ENCODE measurements at places on chromosomes 3 and 15.

- no peak for DNase-seq
These were observed 191.8 kb upstream of the CGNL1 start for GRCh38 chr15:57184502-57184901.

DNA sequence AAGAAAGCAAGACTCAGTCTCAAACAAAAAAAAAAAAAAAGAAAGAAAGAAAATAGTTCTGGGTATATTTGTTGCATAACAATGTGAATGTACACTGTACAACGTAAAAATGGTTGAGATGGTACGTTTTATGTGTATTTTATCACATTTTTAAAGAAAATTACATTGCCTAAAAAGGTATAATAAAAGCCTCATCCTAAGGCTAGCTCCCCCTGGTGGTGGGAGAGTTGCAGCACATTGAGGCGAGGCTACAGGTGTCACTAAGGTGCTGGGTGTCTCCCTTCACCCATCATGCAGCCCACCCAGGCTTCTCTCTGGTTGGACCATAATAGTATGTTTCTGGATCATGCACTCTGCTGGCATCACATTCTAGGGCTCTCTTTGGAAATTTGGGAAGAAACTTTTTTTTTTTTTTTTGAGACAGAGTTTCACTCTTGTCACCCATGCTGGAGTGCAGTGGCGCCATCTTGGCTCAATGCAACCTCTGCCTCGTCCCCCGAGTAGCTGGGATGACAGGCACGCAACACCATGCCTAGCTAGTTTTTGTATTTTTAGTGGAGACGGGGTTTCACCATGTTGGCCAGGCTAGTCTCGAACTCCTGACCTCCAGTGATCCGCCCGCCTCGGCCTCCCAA, 12.4 kb upstream of the RAB11A start:
- DNase-seq = no peak

- DNase-seq = no peak
These were observed 31.0 kb downstream of the SLCO2A1 start for GRCh38 chr3:133998691-133999241.

DNA sequence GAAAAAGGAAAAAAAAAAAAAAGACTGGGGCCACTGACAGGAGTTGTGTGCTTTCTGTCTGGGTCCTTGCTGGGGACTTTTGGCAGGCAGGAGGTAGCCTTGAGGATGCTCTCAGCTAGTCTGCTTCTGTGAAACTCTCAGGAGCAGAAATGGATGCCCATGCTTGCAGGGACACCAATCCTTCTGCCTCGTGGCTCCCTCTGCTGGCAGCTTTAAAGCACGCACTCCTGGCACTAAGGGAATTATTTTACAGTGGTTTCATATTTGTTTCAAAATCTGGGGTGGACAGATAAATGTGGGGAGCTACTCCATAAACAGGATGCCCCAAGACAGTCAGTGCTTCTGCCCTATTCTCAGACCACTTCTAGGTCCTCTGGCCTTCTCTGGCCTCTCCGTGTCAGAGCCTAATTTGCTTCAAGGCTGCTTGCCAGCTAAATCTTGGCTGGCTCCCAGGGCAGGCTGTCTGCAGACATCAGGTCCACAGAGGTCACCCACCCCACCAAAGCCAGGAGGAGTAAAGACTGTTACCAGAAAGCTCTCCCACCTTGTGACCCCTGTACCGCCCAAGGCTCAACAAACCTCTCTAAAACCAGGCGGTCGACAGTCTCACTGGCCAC, 17.1 kb downstream of the TRAIP start:
- DNase-seq = peak; percentile 12

GRCh38 chr3:71146673-71147072, 436.9 kb downstream of the FOXP1 start:
- no peak for DNase-seq

- DNase-seq = no peak
These were observed 48.7 kb downstream of the FGF7 start for GRCh38 chr15:49471733-49472132.

DNA sequence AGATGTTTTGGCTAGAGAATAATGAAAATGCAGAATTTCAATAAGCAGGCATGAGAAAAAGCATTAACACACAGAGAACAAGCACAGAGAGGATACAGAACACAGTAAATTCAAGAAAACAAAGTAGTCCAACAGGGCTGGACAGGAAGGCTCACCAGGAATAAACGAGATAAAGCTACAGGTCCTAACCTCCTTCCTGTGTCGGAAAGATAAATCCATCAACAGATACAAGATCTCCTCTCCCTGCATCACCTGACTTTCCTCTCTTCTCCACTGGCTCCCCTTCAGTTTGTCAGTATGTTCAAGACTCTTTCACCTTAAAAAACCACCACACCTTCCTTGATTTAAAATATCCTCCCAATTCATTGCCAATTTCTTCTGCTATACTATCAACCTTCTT, 11.4 kb downstream of the CPEB1 start:
- no peak for DNase-seq

GRCh38 chr15:42623951-42624350, 48.5 kb downstream of the STARD9 start:
- DNase-seq = no peak

- no peak for DNase-seq
These were observed 621.5 kb upstream of the SEMA6D start for GRCh38 chr15:47095833-47096232.

- no peak for DNase-seq
These were observed 303.0 kb downstream of the CGGBP1 start for GRCh38 chr3:87755852-87756251.

DNA sequence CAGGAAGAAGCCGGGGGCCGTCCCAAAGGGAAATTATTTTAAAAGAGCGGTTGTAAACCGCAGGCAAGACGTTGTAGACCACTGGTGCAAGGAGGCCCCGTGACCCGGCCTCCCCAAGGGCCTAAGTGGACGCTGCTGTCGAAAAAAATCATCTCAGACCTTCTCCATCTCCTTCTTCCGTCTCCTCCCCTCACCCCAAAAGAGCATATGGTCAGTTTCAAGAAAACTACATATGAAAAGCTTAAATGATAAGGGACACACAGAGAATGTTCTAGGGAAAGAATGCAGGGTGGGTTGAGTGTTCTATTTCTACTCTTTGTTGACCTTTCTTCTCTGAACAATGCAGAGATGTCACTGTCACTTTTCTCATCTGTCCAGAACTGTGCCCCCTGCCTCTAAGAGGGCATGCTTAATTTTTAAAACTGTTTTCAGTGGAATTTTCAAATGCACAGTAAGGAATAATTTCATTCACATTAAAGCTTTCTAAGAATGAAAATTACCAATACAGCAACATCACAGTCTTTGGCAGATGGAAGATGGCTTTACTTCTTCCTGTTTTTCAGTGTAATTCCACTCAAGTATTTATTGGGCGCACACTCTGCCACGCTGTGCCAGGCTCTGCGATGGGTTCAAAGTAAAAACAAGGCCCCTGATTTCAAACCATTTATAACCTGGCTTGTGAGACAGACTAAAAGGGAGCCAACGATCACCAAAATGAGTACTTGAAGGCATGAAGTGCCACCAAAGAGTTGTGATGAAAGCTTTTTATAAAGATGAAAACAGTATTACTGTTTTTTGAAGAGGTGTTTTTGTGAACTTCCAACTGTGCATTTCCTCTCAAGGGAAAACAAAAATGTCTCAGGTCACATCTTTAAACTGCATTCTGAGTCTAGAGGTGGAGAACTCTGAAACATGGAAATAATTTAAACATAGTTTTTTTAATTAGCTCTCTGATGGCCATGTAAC, 891 bp upstream of the TOP2B start:
- no peak for DNase-seq

GRCh38 chr3:184616436-184616835, 54.9 kb downstream of the EPHB3 start:
- no peak for DNase-seq

DNA sequence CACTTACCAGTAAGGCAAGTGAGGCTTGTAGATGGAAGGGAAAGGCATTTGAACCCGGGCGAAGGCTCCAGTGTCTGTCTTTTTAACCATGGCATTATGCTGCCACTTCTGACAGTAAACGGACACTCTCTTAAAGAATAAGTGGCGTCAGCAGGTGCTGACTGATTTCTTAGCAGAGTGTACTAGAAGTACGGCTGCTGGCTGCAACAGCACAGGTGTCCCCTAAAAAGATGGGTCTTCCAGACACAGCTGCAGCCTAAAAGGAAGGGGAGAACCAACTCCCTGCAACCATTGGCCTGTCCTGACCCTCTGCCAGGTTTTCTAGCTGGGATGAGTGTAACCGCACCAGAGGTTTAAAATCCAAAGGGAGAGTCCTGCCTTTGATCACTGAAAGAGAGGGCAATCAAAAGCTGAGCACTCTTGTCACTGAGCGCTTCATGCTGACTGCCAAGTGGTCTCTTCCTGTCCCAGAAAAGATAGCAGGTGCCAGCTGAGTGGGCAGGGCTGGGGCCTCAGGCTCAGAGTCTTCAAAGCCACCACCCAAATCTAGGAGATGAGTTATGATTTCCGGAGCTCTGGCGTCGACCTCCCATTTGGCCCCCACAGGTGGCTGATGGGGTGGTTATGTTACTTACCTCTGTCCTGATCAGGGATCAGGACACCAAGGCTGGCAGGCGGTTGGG, 255.8 kb downstream of the SLCO3A1 start:
- no peak for DNase-seq

GRCh38 chr3:188348435-188349244, 194.7 kb downstream of the LPP start:
- DNase-seq = peak; percentile 69

DNA sequence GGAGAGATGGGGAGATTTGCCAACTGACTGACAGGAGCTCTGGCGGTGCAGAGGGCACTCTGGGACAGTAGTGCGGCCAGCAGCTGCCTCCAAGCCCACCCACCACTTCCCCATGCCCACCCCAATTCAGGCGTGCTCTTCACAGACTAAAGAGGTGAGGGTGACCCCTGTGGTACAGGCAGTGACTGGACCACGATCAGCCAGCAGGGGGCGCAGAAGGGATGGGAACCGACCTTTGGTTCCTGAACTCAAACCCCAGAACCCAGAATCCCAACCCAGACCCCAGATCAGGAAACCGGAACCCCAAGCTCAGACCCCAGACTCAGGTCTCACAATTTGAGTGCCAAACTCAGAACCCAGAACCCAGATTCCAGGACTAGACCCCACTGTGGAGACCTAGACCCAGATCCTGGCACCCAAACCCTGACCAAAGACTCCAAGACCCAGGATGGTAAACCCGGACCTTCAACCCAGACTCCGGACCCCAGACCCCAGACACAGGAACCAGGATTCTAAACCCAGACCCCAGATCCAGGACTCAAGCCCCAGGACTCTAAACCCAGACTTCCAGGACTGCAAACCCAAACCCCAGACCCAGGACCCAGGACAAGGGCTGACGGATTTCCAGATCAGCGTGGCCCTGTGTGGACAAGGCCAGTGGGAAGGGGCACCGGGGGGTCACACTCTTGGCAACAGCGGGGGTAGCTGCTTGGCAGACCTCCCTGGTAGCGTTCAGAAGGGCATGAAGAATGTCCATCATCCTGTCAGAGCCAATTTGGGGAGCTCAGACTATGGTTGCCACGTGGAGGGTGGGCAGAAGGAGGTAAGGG, 3.7 kb upstream of the MYL3 start:
- no peak for DNase-seq

- no peak for DNase-seq
These were observed 21.0 kb upstream of the ALDH1A2 start for GRCh38 chr15:58086491-58086890.

- no peak for DNase-seq
These were observed 63.4 kb downstream of the PDIA5 start for GRCh38 chr3:123130079-123130750.

GRCh38 chr3:54206874-54207273, 84.5 kb downstream of the CACNA2D3 start:
- DNase-seq = no peak

DNA sequence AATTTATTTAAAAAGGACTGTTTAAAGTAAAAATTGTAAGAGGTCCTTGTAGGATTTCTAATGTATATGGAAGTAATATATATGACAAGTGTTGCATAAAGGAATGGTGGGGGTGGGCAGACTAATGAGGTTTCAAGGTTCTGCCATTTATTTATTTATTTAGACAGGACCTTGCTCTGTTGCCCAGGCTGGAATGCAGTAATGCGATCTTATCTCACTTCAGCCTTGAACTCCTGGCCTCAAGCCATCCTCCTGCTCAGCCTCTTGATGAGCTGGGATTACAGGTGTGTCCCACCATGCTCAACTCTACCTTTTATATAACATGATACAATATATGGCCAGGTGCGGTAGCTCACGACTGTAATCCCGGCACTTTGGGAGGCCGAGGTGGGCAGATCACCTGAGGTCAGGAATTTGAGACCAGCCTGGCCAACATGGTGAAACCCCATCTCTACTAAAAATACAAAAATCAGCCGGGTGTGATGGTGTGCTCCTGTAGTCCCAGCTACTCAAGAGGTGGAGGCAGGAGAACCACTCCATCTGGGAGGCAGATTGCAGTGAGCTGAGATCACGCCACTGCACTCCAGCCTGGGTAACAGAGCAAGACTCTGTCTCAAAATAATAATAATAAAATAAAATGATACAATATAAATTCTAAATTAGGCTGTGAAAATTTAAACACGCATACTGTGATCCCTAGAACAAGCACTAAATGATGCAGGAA, 33.8 kb upstream of the IGF2BP2 start:
- no peak for DNase-seq

DNA sequence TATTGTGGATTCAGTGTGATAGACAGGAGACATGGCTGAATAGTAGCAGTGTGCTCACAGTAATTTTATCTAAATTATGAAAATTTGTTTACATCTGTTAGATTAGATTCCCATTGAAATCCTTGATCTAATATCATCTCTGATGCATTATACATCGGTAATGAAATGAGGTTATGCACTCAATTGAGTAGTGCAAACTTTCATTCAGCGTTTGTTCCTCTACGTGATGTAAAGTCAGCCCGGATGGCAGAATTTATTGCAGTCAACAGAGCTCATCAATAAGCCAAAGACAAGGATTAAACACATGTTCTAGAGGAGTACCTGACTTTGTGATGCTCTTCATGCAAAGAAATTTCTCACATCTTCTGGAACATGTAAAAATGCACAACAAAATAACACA, 549.2 kb downstream of the GOLGA6L6 start:
- DNase-seq = no peak

DNA sequence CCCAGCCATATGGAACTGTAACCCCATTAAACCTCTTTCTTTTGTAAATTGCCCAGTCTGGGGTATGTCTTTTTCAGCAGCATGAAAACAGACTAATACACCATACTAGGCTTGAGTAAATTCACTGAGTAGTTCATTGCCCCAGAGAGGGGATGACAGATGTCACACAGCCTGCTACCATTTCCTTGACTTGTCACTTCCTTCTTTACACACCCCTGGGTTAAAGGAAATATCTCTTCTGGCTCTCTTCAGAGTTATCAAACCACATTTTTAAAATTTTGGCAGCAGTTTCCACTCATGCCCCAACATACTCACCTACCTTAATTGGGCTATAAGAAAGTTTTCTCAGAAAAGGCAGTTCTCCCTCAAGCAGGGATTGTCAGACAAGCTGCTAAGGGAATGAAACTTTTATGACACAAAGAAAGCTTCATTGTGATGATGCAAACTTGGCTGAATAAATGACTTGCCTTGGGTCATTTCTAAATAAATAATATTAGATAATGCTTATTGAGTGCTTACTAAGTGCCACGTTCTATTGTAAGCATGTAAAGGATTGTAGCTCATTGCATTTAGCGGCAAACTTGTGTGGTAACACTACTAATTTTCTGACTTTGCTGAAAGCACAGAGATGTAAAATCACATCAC, 68.0 kb upstream of the RBMS3 start:
- DNase-seq = no peak

- no peak for DNase-seq
These were observed 41.2 kb downstream of the PCCB start for GRCh38 chr3:136291302-136291701.

GRCh38 chr3:154967090-154967489, 113.0 kb upstream of the MME start:
- no peak for DNase-seq

Measured in epithelial cell of prostate (primary cell).